ENCODE measurements at places on chromosomes 12 and 14. TPM values are rescaled to one million over a fixed set of nuclear protein-coding genes. Genes with fewer than 3 reads are reported as not detected.

DNA sequence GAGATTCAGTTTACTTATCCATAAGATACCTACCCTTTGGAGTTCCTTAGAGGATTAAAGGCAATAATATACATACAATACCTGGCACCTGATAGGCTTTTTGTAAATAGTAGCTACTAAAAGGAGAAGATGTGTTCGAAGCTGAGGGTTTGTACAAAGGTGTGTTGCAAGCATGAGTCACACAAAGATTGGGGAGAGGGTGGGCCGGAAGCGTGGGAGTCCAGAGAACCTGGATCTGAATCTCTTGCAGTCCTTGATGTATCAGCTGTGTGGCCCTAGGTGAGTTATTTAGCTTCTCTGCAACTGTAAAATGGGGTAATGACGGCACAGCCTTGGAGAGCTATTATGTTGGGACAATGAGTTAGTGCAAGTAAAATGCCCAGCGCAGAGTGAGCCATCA, 61.6 kb upstream of the PSMC1 start:
- no peak for DNase-seq

Gene NID2
- 1.8 TPM for total RNA-seq

Gene TBC1D30
- total RNA-seq, result 1.9 TPM

Gene CDCA4
- total RNA-seq, result 65.1 TPM

Gene CPM
- total RNA-seq, result 0.70 TPM
